Suppressor macrophage treated with lipopolysaccharide for 4 hours (primary cell): ENCODE measurements at places on chromosomes 11 and 22.

DNA sequence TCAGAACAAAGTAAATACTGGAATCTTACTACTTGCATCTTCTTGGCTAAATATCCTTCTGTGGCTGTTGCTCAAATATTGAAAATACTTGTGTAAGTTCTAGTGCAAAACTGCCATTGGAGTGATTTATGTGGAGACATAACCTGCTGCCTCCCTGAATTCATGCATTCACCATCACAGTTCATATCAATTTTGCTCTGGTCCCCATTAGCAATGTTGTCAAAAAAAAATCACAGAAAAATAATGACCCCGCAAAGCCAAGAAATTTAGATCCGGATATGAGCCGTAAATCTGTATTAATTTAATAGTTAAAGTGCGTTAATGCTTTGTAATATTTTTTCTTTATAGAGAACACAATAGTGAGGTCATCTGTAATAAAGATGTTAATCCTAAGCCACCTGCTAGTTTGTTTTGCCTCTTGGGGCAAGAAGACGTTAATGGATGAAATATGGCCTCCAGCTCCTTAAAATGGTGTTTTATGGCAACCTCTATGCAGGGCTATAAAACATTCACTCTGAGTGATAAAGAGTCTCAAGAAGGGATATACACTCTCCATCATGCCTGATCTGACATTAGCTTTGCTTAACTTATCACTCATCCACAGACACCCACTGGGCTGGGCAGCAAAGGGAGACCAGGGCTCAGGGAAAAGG lies 255.9 kb downstream of the INSC start:
- no peak for DNase-seq

GRCh38 chr11:117092951-117093590 lies 5.2 kb downstream of the SIK3 start:
- DNase-seq = peak; percentile 71

DNA sequence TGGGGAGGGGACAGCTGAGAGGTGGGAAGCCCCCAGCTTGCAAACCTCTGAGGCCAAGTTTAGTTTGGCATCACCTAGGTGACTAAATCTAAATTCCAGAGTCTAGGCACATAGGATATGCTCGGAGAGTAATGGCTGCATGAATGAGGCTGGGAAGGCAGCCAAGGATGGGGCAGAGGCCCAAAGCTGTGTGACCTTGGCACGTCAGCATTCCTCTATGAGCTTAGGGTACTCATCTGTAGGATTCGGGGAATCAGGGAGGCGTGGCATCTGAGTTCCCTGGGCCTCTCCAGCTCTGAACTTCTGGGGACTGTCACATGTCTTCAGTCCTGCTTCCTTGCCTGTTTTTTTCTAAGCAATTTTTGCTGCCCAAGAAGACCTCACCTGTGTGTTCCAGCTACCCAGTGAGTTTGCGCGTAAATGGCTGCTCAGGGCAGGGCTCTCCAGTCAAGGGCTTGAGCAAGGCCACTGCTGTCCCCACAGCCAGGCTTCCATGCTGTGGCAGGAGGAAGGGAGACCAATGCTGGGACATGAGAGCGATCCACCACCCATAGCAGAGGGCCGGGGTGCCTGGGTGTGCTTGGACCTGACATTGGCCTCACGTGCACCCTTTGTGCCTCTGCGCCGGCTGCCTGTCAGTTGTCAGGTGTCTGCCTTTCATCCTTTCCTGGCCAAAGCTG lies 13.9 kb downstream of the DAGLA start:
- DNase-seq = no peak

DNA sequence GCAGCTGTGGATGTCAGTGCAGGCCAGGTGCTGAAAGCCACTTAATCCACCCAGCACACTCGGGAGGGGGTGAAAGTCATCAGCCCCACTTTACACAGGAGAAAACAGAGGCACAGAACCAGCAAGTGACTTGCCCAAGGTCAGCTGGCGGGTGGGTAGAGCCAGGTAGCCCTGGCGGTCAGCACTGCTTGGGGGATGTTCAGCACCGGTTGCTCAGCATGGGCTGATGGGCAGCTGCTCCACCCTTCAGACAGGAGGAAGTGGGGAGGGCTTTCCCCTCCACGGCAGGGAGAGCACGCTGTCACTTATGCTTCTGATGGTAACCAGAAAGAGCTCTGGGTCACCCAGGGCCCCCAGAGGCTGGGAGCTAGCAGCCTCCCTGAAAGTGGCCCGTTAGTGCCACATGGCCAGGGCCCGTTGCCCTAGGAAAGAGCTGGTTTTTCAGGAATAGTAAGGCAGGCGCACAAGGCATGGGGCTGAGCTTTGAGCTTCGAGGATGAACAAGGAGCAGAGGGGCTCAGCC lies 417.9 kb downstream of the CTTN start:
- DNase-seq = no peak

GRCh38 chr11:61162092-61162941 lies 1.1 kb upstream of the VPS37C start:
- DNase-seq = peak; percentile 70

DNA sequence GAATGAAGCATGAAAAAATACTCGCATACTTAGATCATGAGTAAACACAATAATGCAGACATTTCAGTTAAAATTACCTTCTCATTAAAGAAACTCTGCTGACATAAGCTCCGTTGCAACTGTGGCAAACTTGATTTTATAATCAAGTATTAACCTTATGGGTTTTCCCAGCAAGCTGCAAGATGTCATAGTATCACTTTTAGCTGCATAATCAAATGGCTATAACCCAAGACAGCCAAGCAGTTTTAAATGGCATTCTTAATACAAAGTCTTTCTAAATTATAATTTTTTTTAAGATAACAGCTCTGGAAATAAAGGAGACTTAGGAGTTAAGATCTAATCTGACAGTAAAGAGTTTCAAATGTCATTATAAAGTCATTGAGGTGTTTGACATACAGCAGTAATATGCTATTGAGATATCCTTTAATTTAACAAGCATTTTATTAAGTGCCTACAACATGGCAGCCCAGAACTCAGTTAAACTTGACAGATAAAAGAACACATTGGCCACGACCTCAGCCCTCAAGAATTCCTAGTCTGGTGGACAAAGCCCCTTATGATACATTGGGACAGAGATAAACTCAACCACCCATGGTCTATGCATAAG lies 163.1 kb upstream of the FAT3 start:
- no peak for DNase-seq

- DNase-seq = no peak
These were observed 1027.7 kb downstream of the OPCML start for GRCh38 chr11:132504501-132505041.

DNA sequence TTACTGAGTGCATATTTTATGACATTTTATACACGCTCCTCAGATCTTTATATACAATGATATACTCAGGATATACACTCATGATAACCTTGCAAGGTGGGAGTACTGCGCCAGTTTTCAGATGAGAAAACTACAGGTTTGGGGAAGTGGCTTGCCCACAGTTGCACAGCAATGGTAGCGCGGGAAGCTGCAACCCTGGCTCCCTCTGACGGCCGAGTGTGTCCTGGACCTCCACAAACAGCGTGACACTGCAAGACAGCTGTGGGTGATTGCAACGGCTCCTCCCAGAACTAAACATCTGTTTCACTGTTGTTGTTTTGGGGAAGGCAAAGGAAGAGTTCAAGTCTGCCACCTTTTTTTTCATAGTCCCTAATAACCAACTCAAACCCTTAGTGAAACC lies 47.0 kb downstream of the PACSIN2 start:
- peak; percentile 85 for DNase-seq

GRCh38 chr11:57458410-57459163 lies 1.7 kb upstream of the RTN4RL2 start:
- peak; percentile 65 for DNase-seq

DNA sequence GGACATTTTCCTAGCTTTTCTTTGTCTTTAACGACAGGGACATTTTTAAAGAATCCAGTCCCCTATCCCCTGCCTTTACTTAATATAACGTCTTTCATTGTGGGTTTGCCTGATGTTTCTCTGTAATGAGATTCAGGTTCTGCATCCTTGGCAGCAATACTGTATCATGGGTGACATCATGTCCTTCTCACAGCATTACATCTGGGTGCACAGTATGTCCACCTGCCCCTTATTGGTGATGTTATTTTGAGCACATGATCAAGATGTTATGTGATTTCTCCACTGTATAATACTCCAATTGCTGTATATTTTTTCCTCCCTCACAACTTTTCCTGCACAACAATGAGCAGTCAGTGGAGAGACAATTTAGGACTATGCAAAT lies 9.7 kb upstream of the STK33 start:
- no peak for DNase-seq
